ENCODE measurements at places on chromosomes 16 and 17. TPM values are rescaled to one million over a fixed set of nuclear protein-coding genes. Genes with fewer than 3 reads are reported as not detected.

The NIP7 gene
- 29.3 TPM for total RNA-seq

The SLC12A3 gene
- total RNA-seq, result 5.3 TPM

- H3K27me3 ChIP-seq, result no peaks in the 10 kb centered on the region
- H3K4me3 ChIP-seq, result no peak overlapping the region
- no peaks in the 10 kb centered on the region for H3K4me1 ChIP-seq
- no peaks in the 10 kb centered on the region for H3K36me3 ChIP-seq
Observed at GRCh38 chr16:16788004-16788403, 409.1 kb downstream of the NPIPA7 start.

GRCh38 chr17:6636105-6636504 lies 4.4 kb downstream of the KIAA0753 start:
- H3K4me3 ChIP-seq, result no peak overlapping the region
- DNase-seq, result no peak
- H3K27ac ChIP-seq, result no peak overlapping the region
- H3K4me1 ChIP-seq, result peaks cover 9% of the 10 kb centered on the region
- no peaks in the 10 kb centered on the region for H3K27me3 ChIP-seq

The KRTAP2-1 gene
- total RNA-seq, result not detected

The VWA3A gene
- 0.47 TPM for total RNA-seq

The CLEC3A gene
- not detected for total RNA-seq
